ENCODE measurements at places on chromosomes 7 and 10.
A peak's percentile ranks its signal among the peaks of the same experiment; 100 is the strongest.

GRCh38 chr10:1630304-1630703, 107.0 kb downstream of the ADARB2 start:
- DNase-seq = no peak

- no peak for DNase-seq
These were observed 61.8 kb upstream of the LRRC18 start for GRCh38 chr10:49001402-49001801.

- DNase-seq = peak; percentile 35
These were observed 15.6 kb downstream of the ARHGAP22 start for GRCh38 chr10:48589266-48589665.

GRCh38 chr10:24651923-24652322, 71.8 kb downstream of the ARHGAP21 start:
- no peak for DNase-seq

- no peak for DNase-seq
These were observed 70.1 kb downstream of the ITPRID1 start for GRCh38 chr7:31583942-31584341.

- DNase-seq = no peak
These were observed 395.9 kb downstream of the SORCS3 start for GRCh38 chr10:105037022-105037421.
